ENCODE measurements at places on chromosomes 2 and 18.
A peak's percentile ranks its signal among the peaks of the same experiment; 100 is the strongest.

GRCh38 chr2:133836691-133837345 is 268.6 kb upstream of the NCKAP5 start:
- no peak for DNase-seq

DNA sequence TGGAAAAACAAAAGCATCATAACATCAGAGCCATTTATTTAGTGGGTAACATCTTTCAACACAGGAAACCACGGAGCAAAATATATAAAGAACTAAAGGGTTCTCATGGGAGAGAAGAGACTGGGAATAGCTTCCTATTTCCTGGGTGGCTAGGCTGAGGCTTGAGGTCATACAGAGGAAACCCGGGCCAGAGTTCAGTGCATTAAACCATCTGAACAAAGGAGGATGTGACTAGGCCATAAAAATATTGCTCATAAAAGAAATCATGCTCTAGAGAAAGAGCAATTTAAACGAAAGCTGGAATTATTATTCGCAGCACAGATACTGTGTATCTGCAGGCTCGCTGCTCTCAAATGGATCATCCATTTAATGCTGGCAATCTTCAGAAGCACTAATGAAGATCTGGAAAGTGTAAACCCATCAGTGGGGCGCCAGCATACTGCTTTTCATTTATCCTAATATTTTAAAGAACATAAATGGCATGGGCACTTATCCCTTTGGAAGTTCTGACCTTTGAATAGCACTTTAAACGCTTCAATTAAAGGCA is 83.3 kb downstream of the GALNT14 start:
- DNase-seq = no peak

DNA sequence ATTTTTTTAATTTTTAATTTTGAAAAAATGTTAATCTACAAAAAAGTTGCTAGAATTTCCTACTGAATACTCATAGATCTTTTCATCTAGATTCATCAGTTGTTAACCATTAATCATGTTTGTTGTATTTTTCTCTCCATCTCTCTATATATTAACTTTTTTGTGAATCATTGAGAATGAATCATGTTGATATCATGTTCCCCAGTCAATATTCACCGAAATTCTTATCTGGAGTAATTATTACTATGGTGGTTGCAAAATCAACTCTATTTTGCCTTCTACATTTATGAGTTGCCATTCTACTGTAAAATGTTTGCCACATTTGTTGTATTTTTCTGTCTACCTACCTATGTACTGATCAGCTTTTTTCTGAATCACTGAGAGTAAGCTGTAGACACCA is 154.0 kb downstream of the SPP2 start:
- DNase-seq = no peak

DNA sequence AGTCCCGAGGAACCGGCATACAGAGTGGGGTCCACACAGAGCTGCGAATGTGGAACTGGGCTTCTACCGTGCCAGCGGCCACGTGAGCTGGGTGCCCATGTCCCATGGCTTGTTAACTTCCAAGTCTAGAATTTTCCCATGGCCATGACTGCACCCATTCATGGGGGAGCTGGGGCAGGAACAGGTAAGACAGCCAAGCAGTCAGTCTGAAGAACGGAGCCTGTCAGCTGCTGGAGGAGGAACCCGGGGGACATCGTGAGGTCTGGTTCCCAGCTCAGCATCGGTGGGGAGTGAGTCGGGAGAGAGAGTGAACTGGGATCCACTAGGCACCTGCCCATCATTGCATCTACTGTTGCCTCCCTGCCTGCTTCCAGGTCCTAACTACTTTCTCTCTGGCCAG is 86.9 kb downstream of the SH3RF3 start:
- DNase-seq = no peak

- DNase-seq = no peak
Measured at GRCh38 chr2:222907790-222908441, 47.1 kb downstream of the ACSL3 start.

GRCh38 chr2:212766921-212767320 is 228.3 kb upstream of the ERBB4 start:
- no peak for DNase-seq

DNA sequence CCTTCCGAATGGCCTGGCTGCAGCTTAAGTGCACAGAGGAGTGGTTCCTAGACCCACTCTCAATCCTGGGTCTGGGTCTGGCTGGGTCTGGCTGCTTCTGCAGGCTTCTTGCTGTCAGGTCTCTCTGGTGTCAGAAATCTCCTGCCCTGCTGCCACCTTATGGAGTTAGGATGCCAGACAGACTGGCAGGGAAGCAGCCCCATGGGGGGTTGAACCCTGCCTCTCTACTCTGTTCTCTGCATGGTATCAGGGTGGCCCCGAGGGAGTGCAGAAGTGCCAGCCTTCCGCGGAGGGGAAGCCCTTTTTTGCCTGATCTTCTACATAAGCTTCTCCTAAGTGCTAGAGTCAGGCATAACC is 89.4 kb downstream of the ZCCHC2 start:
- no peak for DNase-seq

- peak; percentile 27 for DNase-seq
Measured at GRCh38 chr18:79950515-79951341, 725 bp downstream of the SLC66A2 start.

DNA sequence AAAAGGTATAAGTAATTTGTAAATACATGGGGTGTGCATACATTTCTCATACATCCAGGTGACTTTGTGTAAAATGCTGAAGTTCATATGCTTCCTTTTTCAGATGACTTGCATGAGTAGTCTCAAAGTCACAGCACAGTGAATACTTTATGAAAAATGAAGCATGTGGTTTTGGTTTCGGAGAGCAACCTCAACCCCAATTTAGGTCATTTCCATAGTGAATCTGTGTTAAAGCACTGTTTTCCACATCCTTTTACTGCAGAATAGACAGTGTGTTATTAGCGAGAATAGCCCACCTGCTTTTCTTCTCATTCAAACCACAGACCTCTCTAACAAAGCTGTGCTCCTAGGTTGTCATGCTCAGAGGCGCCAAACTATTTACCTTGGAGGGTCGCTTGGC is 204.4 kb upstream of the RASGRP3 start:
- no peak for DNase-seq

- DNase-seq = no peak
Measured at GRCh38 chr2:2564300-2565078, 233.4 kb upstream of the MYT1L start.

DNA sequence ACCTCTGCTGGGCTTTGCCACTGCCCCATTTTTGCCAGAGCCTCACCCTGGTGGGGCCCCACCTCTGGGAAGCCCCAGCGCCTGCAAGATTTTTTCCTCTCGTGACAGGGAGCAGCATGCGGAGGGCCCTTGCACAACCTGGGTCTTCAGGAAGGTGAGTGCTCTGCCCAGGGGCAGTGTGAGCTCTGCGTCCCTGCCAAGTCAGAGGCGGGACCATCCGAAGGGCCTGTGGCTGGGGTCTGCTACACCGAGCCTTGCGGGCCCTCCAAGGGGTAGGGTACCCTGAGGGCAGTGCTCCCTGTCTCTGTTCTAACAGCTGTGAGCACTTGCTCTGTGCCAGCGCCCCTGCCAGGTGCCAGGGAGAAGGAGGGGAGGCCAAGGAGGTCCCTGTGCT is 5.8 kb upstream of the ODC1 start:
- no peak for DNase-seq

DNA sequence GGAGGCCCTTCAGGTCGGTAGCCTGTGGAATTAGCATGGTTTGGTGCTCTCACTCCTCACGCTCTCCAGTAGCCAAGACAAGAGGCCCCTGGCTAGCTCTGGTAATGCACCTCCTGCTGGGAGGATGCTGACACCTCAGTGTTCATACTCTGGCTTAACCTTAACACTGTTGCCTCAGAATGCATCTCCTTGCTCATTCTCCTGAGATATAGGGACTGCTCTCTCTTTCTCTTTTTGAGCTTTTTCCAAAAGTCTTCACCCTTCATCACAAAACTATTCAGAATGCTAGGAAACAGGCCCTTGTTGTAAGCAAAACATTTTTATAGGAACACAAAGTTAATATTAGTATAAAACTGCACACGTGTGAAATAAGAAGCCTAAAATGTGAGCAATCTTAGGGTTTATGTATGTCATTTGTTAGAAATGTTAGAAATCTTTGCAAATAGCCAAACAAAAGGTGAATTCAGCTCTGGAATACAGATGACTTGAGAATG is 17.3 kb upstream of the IMPA2 start:
- no peak for DNase-seq

DNA sequence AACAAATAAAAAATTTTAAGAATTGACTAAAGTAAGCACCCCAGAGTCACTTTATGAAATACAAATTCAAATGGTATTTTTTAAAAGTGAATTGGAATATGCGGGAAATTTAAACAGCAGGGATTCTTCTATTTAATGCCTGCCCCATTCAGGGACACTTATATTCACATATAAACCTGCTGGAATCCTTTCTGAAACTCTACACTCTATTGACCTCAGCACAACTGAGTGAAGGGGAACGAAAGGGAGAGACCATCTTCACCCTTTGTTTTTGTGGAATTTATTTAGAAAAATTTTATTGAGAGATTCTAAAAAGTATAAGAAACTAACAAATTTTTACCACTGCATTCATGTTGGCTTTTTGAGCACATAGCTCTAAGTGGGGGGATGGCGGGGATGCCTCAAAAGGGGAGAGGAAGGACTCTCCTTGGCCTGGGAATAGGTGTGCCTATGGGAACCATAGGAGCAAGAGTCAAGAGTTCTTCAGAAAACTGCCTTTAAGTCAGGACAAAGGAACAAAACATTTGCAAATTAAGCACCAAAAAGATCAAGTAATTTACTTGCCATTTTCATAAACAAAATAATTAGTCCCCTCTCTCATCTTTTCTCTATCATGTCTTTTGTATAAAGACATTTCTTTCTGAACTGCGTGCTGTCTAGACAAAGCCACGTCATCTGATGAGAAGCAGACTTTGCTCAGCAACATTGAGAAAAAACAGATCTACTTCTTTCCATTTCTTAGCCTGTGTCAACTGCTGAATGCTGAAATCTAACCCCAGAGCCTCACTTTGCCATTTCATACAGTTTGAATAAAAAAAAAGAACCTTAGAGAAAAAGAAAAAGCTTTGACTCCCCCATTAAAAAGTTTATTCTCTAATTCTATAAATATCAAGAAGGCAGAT is 21.6 kb upstream of the FLACC1 start:
- no peak for DNase-seq

DNA sequence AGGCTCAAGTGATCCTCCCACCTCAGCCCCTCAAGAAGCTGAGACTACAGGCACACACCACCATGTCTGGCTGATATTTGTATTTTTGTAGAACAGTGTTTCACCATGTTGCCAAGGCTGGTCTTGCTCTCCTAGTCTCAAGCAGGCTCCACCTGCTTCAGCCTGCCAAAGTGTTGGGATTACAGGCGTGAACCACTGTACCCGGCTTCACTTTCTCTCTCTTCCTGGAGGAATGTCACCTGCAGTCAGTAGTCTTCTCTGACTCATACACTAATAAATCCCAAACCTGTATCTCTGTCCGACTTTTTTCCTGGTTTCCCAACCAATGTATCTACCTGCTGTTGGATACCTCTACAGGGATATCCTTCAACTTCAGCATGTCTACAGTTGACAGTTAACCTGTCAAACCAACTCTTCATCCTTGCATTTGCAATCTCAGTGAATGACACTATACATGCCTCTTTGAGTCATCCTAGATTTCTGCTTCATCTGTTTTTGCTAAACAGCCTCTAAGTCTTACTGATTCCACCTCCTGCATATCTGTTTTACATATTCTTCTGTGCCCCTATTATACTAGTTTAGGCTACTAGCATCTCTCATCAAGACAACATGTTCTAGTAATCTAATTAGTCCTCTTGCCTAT is 54.5 kb downstream of the RBBP8 start:
- DNase-seq = no peak

GRCh38 chr18:12711446-12711845 is 8.6 kb downstream of the PSMG2 start:
- no peak for DNase-seq

GRCh38 chr2:122273785-122274419 is 518.5 kb downstream of the TSN start:
- DNase-seq = no peak
